Dermis microvascular lymphatic vessel endothelial cell (primary cell): ENCODE measurements at places on chromosomes 11 and 22. TPM values are rescaled to one million over a fixed set of nuclear protein-coding genes. Genes with fewer than 3 reads are reported as not detected.

DNA sequence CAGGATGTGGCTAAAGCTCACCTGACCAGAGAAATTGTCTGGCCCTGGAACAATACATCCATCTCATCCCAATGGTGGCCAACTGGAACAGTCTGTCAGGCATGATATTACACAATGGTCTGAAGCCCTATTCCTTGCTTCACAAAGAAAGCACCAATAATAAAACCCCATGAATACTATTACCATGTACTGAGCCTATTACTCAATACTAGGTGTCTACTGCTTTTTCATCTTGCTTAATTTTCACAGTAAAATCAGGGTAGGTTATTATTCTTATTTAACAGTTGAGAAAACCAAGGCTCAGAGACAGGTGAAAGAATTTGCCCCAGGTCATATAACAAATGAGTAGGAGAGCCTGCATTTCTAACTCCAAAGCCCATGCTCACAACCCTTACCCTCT is 68.9 kb upstream of the CAPRIN1 start:
- DNase-seq = no peak

- no peak for DNase-seq
These were observed 306.8 kb downstream of the MN1 start for GRCh38 chr22:27494785-27495184.

GRCh38 chr11:126748100-126748791 is 252.3 kb downstream of the KIRREL3 start:
- no peak for DNase-seq

- no peak for DNase-seq
These were observed 325.4 kb downstream of the BRD1 start for GRCh38 chr22:49502126-49502826.

OR8G1 gene
- total RNA-seq = under 0.01 TPM in 1 of 2 replicates, not detected in the other

- DNase-seq = no peak
These were observed 1.4 kb upstream of the KRTAP5-6 start for GRCh38 chr11:1695548-1696108.

GRCh38 chr22:31211862-31212730 is at the start of gene LIMK2:
Gene LIMK2 (plus strand): TSS chr22:31212298. CDS start chr22:31212409, 111 bp downstream.
- DNase-seq = peak; percentile 93

- DNase-seq = peak; percentile 35
These were observed 929 bp downstream of the PRDM10 start for GRCh38 chr11:130001461-130002351.

GRCh38 chr11:112128483-112129121 is 35.3 kb downstream of the IL18 start:
- peak; percentile 17 for DNase-seq

GRCh38 chr11:16512899-16513241 is 156.5 kb upstream of the SOX6 start:
- DNase-seq = no peak

DNA sequence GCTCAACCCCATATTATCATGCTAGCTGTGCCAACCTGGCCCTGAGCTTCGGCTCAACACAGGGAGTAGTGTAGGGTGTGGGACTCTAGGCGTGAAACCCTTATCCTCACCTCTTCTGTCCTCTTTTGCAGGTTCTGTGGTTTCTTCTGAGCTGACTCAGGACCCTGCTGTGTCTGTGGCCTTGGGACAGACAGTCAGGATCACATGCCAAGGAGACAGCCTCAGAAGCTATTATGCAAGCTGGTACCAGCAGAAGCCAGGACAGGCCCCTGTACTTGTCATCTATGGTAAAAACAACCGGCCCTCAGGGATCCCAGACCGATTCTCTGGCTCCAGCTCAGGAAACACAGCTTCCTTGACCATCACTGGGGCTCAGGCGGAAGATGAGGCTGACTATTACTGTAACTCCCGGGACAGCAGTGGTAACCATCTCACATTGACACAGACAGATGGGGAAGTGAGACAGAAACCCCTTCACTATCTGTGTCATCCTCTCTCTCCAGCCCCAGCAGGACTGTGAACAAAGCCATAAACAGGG is 76.4 kb downstream of the GGTLC2 start:
- DNase-seq = no peak

AGBL2 gene
- total RNA-seq = 0.13 and 0.38 TPM in 2 replicates

GRCh38 chr22:27669798-27670599 is 131.6 kb downstream of the MN1 start:
- peak; percentile 26 for DNase-seq

GRCh38 chr22:23397613-23398567 is 182.2 kb downstream of the IGLL1 start:
- no peak for DNase-seq

CHRNA10 gene
- 0.13 and 0.25 TPM in 2 replicates for total RNA-seq

- DNase-seq = no peak
These were observed 11.0 kb downstream of the OR51E1 start for GRCh38 chr11:4654635-4655369.

DNA sequence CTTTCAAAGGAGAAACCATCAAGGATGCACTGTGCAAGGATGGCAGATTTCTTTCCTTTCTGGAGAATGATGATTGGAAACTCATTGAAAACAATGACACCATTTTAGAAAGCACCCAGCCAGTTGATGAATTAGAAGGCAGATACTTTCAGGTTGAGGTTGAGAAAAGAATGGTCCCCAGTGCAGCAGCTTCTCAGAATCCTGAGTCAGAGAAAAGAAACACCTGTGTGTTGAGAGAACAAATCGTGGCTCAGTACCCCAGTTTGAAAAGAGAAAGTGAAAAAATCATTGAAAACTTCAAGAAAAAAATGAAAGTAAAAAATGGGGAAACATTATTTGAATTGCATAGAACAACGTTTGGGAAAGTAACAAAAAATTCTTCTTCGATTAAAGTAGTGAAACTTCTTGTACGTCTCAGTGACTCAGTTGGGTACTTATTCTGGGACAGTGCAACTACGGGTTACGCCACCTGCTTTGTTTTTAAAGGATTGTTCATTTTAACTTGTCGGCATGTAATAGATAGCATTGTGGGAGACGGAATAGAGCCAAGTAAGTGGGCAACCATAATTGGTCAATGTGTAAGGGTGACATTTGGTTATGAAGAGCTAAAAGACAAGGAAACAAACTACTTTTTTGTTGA is 9.8 kb downstream of the FAM111A start:
- DNase-seq = no peak

- DNase-seq = no peak
These were observed 171.3 kb downstream of the GRIK4 start for GRCh38 chr11:120682866-120683265.

- DNase-seq = no peak
These were observed 5.4 kb downstream of the MYO18B start for GRCh38 chr22:25747245-25747944.

DNA sequence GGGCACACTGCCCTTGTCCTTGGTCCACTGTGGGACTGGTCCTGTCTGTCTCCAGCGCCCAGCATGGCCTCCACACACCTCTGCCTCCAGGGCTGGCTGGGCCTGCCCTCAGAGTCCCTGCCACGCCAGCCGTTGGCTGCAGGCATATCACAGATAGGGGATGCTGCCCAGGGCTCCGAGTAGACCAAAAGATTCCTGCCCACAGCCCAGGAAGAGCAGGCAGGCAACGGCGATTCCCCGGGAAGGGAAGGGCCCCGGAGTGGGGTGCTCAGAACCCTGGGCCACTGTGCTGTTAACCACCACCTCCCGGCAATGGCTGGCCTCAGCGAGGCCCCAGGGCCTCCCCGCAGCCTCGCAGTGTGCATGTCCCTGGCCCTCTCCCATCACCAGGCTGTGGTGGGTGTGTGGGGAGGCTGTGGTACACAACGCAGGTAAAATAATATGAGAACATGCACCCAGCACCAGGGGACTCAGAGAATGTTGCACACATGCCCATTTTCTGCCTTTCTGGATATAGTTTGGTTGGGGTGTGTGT is 2.2 kb downstream of the IFITM5 start:
- DNase-seq = no peak

- no peak for DNase-seq
These were observed 650 bp upstream of the CHID1 start for GRCh38 chr11:911031-911889.

DNA sequence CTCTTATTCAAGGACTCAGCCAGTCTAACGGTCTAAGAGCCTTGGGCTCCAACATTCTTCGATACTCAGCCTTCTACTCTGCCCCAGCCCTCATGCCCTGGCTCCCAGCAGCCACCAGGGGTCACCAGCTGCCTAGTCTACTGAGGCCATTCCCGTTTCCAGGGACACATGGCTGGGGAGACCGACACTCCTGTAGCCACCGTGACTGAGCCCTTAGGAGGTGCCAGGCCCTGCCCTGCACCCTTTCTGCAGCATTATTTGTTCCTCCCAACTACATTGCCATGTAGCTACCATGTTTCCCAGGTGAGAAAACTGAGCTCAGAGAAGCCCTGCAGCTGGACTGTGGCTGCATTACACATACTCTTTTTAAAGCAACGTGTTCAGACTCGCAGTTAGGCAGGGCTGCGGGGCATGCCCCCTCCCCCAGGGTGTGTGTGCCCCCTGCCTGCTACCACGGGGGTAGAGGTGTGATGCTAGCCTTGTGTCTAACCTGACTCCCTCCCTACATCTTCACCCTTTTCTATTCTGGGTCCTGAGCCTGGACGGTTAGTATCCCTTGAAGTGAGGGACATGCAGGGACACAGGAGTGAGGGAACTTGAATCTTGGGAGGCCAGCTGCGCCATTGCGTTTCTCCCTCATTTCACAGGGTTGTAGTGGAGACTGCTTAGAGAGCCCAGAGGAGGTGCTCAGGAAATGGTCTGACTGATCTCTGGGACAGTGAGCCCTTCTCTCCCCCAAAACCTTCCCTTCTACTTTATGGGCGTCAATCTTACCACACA is 17.5 kb downstream of the ATG16L2 start:
- DNase-seq = peak; percentile 60

DNAJB7 gene
- total RNA-seq = not detected in 2 replicates

GRCh38 chr11:91742155-91742554 is 482.5 kb upstream of the FAT3 start:
- no peak for DNase-seq

DNA sequence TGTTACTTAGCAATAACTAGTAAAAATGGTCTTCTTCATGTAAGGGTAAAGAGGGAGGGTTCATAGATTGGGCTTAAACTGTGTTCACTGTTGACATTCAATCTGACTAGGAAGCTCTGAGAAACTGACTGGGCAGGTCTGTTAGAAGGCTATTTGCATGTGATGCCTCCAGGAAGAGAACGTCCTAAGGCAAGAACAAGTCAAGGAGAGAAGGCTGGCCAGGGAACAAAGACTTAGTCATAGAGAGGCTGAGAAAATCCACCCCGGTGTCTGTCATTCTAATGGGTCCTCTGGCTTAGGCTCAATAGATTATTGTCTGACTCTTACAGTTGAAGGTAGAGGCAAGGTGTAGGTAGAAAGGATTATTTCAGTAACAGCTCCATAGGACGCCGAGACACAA is 50.3 kb upstream of the CD44 start:
- no peak for DNase-seq

- peak; percentile 32 for DNase-seq
These were observed 30.8 kb upstream of the LRRC10B start for GRCh38 chr11:61477727-61478148.

GRCh38 chr11:32891657-32892354 is 805 bp upstream of the QSER1 start:
- no peak for DNase-seq

GRCh38 chr11:14374922-14375830 is 16.2 kb upstream of the RRAS2 start:
- no peak for DNase-seq

DNA sequence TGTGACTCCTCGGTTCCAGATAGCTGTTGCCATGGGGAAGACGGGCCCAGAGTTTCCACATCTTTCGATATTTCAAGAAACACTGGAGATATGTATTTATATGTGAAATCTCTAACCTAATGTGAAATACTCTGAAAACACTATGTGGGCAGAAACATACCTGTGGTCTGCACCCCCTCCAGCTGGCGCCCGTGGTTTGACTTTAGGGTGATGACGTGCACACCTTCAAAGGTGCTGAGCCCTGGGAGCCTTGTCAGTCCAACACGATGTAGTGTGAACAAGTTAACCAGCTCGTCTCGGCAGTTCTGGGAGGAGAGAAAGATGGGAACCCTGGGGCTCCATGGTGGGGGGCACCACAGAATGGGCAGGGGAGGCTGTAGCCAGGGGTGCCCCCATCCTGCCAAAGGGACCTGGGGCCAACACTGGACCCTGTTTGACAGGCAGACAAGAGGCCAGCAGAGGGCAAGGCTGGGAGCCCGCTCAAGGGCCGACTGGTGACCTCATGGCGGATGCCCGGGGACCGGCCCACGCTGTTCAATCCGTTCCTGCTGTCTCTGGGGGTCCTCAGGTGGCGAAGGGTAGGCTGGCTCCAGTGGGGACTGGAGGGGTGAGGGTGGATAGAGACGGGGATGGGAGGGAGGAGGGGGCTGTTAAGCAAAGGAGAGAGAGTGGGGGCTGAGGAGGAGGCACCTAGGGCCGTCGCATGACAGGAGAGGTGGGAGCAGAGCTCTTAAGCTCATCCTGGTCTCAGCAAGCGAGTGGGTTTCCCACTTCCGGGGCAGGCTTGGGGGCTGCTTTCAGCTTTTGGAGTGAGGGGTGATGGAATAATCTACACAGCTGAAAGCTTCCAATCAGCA is 43.8 kb downstream of the TRIOBP start:
- no peak for DNase-seq

DNA sequence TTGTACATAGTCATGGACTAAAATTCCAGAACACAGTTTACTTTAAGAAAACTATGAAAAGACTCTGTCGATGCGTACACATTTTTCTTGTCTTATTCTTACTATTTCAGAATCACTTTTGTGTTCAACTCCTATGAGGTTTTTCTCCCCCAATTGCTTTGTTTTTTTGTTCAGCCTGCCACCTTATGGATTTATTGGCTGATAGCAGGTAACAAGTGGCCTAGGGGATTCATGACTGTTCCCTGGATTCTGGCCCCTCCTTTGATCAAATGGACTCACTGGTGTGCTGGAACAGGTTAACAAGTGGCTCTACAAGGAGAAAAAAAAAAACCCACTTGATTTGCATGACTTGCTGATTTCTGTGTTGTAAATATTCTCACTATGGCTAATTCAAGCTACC is 10.6 kb downstream of the MMP20 start:
- DNase-seq = no peak

GRCh38 chr11:48083421-48083820 is 103.1 kb downstream of the PTPRJ start:
- DNase-seq = no peak

DNA sequence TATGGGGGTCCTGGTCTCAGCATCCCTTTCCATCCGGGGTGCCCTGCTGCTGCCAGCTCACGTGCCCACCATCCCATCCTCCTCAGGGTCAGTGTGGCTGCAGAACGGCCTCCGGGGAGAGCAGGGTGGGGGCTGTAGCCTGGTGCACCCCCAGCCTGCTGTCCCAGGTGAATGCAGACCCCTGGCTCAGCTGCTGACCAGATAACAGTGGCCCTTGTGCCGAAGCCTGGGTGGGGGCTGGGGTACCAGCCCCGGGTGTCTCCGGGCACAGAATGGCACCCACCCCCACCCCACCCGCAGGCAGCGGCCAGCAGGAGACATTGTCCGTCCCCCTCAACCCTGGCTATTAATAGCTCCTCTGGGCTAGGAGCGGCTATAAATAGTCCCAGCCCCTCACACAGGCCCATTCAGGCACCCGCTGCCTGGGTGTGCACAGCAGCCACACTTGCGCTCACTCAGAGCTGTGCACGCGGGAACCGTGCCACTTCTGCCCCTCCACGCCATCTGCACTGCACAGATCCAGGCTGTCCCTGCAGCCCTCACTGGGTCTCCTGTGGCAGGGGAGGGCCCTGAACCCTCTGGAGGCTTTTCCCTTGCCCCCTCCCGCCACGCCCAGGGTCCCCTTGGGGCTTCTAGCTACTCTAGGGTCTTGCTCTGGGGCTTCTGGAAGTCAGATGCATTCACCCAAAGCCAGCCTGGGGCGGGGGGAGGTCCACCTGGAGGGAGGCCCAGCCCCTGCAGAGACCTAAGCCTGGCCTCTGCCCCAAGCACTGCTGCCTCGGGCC is 18.7 kb downstream of the CRELD2 start:
- DNase-seq = peak; percentile 67

RAB39A gene
- 0.13 TPM in 1 of 2 replicates, not detected in the other for total RNA-seq
